ENCODE measurements at places on chromosomes 1 and 21.

- no peak for DNase-seq
Observed at GRCh38 chr1:208476846-208477170, 232.6 kb upstream of the PLXNA2 start.

DNA sequence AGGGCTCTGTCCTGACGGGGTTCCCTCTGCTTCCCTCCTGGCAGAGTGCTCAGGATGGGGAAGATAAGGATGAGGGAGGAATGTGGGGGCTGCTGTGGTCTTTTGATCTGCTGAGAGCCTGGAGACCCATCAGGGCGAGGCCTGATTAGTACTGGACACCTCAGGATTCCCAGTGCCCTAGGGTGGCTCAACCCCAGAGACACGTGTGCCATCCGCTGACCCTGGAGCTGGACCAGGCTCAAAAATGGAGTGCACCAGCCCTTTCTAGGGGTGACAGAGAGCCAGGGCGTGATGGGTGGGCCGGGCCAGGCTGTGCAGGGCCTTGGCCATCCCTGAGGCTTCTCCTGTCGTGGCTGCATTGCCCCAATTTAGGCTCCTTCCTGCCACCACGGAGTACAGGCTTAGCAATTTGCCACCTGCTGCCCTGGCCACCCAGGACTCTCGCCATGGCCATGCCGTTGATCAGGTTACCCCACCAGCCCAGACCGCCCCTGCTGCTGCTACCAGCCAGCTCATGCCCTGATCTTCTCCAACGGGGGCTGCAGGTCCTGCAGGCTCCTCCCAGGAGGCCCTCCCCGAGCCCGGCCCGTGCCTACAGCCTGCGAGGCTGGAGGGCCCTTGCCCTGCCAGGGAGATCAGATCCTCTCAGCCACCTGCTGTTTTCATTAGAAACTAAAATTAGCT, 9.5 kb downstream of the WNT4 start:
- no peak for DNase-seq

DNA sequence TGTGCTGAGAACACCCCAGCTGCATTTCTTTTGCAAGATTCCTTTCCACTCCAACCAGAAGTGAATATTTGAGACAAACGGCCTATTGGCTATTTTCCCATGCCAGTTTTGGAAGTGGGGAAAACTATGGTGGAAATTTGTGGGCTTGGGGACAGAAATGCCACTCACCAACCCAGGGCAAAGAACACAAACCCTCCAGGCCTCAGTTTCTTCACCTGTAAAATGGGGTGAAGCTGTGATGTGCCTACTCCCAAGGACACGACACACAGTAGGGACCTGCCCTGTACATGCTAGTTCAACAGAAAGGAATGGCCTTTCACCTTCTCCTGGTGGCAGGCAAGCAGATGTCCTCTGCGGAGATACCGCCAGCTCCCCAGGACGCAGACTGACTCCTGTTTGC, 46.5 kb downstream of the SIM2 start:
- no peak for DNase-seq

GRCh38 chr1:169044971-169045370, 61.5 kb upstream of the ATP1B1 start:
- DNase-seq, result no peak

GRCh38 chr1:214280386-214281020, 456 bp upstream of the SMYD2 start:
- DNase-seq, result peak; percentile 51

DNA sequence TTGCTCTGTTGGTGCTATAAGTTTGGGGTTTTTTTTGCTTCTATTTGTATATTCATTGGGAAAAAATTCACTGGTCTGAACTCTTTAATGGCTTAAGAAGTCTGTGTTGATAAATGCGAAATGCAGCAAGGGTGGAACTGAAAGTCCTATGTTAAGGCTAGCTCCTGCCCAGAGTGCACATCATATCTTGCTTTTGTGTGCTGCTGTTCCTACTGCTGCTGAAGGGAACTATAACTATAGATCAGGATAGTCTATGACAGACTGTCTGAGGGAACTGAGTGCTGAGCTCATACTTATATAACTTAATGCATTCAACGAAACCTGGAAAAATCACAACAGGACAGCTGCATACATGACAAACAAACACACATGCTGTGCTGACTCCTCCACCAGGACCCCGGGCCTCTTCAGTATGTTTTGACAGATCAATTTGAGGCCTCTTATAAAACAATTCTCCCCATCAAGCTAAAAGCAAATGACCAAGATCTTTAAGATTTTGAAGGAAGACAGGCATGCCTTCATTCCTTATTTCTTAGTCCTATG, 1031.5 kb upstream of the ADGRL2 start:
- DNase-seq, result no peak

DNA sequence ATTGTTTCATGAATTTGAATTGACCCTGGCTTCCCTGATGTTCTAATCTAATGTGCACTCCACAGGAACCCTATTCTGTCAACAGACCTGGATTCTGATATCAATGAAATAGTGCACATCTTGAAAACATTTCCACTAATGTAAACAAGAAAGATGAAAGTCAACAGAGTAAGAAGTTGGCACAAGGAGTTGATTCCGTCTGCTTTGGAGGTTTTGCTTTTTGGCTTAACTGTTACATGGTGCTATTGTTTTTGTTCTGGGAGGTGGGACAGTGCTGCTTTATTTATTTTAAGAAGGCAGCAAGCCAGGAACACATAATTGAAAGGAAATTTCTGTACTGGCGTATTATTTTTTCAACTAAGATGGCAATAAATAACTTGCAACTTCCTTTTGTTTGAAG, 73.3 kb downstream of the LEPR start:
- no peak for DNase-seq

DNA sequence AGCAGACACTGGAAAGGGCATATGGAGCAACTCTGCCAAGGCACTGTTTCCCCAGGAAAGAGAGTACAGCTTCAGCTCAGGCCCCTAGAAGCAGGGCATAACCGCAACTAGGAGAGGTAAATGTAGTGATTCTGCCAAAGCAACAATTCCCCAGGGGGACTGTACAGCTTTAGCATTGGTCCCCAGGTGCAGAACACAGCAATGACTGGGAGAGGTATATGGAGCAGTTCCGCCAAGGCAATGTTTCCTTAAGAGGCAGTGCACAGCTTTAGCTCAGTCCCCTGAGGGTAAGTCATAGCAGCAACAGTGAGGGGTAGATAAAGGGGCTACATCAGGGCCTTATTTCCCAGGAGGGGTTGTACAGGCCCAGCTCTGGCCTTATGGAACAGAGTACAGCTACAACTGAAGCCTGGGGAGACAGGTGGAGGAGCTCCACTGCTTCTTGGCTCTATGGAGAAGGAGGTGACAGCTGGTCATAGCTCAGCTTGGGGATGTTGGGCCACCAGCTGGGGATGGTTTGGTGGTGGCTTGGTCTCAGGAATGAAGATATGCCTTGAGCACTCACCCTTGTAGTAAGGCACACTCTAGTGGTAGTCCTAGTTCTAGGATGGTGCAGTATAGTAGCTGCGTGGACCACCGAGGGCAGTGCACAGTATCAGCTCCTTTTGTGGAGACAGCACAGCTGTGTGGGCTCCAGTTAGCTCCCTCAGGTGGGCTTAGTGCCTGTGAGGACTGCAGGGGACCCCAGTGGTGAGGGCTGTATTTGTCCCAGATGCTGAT, 582.7 kb downstream of the PTPRC start:
- DNase-seq, result no peak

DNA sequence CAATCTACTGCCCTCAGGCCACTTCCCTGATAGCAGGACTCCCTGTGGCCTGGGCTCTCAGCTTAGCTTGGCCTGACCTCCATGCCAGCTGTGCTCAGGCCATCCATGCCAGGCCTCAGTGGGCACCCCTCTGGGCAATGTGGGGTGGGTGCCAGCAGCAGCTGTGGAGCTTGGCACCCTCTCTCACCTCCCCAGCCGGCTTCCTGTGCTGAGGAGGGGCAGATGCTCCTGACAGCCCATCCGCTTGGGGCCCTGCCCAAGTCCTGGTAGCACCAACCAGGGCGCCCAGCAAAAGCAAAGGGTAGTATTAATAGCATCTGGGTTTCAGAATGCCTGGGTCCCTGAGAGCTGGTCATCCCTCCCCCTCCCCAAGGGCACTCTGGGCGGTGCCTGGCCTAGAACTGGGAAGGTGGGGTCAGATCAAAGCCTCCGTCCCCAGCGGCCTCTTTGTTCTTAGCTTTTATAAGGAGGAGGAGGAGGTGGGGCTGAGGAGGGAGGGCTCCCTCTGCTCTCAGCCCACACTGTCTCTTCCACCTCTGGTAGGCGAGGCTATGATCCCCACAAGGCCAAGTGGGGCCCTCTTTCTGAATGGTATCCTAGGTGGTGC, 6.1 kb downstream of the EFNA4 start:
- DNase-seq, result no peak

DNA sequence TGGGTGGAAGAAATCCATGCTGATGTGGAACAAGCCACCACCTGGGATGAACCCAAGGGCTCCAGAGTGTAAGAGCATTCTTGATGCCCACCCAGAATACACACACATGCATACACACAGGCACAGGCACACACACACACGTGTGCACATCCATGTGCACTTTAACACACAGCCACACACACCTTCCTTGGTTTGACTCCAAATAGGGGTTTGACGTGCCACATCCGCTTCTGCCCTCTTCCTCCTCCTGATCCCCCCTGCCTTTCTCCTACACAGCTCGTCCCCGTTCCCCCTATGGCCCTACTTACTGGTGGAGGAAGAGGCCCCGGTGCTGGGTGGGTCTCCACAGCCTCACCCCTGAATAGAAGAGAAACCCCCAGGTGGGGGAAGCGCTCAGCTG, 16.0 kb downstream of the SPATA21 start:
- no peak for DNase-seq

- DNase-seq, result no peak
Observed at GRCh38 chr1:47515164-47515789, 77.4 kb downstream of the FOXD2 start.

DNA sequence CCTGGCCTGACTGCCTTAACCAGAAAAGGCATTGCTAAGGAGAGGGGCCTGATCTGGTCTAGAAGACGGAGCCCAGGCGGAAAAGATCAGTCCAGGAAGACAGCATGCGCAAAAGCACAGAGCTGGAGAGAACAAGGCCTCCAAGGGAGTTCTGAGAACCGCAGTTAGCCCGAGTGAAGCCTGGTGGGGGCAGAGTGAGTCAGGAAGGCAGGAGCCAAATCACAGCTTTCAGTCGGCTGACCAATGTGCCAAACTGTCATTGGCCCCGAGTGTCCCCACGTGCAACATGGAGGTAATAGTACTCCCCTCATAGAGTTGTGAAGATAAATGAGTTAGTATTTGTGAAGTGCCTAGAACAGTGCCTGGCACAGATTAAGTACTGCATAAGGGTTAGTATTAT, 1.2 kb upstream of the TSPAN2 start:
- no peak for DNase-seq

- DNase-seq, result no peak
Observed at GRCh38 chr1:6287029-6287428, 26.1 kb upstream of the GPR153 start.

DNA sequence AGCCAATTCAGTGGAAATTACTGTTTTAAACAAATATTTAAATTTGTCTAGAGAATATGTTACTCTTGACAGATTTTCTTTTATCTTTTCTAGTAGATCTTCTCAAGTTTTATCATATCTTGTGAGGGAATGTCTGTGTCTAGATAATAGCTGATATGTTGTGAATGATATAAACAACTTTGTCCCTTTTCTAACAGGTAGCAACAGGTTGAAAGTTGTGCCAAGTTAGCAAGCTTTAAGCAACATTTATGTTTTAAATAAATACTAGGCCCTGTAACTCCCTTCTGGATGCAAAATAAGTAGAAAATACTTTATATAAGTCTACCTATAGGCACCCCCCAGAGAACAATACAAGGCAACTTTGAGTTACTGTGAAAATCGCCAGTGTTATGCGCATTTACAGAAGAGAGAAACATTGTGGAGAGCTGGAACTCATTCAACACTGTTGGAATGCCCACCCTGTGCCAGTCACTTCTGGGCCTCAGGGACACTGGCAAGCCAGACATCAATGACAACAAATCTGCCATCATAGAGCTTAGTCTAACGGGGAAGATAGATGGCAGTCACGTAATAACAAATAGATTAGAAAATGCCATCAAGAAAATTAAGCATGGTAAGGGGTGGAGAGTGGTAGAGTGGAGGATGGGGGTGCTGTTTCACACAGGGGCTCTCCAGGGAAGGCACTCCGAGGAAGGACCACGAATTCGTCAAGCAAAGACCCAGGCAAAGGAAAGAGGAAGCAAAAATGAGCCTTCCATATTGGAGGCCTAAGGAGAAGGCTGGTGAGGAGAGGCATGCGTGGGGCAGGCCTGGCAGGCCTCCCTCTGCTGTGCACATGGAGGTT, 4.4 kb downstream of the MAP3K21 start:
- DNase-seq, result no peak

DNA sequence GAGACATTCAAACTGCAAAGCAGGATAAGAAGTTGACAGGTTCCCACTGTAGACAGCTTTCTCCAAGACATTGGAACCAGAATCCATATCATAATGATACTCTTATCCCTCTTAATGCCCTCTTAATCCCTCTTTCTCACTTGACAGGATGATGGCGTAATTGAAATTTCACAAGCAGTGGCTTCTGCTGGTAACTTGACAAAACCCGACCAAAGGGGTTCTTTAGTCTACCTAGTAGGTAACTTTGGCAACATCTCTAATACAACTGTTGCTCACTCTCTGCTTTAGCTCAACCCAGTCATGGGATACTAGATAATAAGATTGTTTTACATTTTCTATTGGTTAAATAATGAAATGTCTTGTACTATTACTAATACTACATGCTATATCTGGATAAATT, 34.7 kb downstream of the S100A10 start:
- no peak for DNase-seq

DNA sequence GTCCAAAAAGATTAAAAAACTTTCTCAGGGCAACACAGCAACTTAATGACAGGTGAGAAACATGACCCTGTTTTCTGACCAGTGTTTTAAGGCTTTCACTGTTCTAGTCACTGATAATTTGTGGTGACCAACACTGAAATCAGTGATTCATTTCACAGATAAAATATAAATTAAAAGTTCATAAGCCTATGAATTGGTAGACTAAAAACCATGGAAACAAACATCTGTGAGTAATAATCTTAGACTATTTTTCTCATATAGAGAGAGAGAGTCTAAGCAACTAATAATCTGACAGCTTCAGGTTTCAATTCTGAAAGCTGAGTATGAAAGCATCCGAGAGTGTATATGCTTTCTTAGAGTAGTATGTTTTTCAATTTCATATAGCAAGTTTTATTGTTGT, 536.9 kb downstream of the ADGRL2 start:
- no peak for DNase-seq

DNA sequence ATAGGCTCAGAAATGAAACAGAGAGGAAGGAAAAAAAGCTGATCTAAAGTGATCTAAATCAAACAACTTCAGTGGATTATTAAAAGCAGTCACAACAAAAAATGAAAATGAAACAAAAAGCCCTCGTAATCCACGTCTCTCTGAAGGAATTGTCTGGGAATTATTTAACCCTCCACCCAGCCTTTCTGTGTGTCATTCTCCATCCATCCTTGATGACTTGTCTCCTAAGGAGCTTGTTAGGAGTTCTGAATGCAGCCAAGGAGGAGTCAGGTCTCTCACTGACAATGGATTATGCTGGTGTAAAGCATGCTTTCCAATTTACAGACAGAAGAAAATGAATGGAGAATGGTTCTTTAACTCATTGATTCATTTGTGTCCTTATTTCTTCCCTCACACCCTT, 359.3 kb upstream of the RUNX1 start:
- DNase-seq, result peak; percentile 74

All from fibroblast of upper back skin (primary cell).